ENCODE measurements at places on chromosomes 6 and 20.

DNA sequence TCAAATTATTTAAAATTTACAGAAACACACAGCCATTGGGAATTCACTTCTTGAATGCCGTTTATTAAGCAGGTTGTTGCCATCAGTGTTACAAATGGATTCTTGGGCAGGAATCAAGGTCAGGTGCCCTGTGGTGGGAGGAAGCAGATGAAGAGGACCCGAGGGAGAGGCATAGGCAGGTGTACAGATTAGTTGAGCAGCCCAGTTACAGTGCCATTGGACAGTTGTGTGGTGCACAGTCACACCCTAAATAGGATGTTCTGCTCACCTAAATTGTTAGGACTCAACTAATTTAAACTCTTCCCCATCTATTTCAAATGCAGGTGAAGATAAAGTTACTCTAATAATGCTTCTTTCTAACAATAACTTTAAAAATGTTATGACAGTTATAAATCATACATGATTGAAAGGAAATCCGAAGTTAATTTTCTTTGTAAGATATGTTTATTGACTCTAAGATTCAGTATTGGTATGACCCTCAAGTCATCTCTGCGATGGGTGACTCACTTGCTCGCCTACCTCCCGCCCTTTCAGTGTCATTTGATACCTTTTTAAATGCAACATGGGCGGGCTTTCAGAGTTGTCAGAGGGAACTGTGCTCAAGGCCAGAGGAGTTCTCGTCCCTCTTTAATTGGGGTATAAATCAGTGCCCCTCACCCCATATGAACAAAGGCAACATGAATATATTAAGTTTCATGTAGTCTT is 35.1 kb downstream of the DSE start:
- DNase-seq = peak; percentile 77

- DNase-seq = peak; percentile 73
Measured at GRCh38 chr6:157669747-157670216, 153.3 kb upstream of the SNX9 start.

GRCh38 chr20:44959638-44960102 is 527 bp downstream of the TOMM34 start:
- peak; percentile 55 for DNase-seq

- no peak for DNase-seq
Measured at GRCh38 chr6:145453376-145453775, 281.9 kb downstream of the EPM2A start.

DNA sequence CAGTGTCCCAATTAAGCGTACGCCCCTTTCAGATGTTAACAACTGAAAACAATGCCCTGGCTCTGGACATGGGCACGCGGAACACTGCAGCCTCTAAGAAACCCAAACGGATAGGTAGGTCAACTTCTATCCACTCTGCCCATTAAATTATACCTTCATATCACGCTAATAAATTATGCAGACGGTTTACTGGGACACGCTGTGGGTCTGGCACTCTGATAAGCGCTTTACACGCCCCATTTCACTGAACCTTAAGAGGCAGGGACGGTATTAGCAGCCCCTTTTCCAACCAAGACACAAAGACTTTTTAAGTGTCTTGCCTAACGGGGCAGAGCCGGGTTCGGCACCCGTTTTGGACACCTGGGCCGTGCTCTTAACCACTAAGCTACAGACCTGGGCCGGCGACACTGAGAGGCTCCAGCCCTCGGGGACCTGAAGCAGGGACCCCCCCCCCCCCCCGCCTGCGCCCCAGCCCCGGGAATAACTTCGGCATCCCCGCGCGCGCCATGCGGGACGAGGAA is 744 bp downstream of the STAU1 start:
- no peak for DNase-seq

GRCh38 chr6:168871642-168872315 is 381.9 kb downstream of the THBS2 start:
- no peak for DNase-seq

DNA sequence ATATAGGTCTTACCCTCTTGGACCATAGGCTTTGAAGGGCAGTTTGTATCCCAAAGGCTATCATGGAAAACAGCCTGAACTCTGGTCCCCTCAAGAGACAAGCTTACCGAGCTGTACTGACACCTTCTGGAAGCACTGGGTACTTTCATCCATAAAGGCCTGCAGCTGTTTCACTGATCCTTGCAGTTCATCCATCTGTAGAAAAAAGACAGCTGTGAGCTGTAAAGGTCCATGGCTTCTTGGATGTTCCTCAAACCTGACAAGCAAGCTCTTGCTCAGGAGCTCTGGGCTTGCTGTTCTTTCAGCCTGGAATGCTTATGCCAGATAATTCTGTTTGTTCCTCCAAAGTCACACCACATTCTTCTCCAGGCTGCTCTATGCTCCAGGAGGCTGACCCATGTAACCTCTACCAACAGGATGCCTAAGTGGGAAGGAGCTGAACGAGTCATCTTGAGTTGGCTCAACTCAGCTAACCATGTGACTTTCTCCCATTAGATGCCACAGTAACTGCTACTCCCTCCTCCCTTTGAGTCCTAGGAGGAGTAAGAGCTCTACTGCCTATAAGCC is 8.8 kb upstream of the NDRG3 start:
- peak; percentile 74 for DNase-seq

DNA sequence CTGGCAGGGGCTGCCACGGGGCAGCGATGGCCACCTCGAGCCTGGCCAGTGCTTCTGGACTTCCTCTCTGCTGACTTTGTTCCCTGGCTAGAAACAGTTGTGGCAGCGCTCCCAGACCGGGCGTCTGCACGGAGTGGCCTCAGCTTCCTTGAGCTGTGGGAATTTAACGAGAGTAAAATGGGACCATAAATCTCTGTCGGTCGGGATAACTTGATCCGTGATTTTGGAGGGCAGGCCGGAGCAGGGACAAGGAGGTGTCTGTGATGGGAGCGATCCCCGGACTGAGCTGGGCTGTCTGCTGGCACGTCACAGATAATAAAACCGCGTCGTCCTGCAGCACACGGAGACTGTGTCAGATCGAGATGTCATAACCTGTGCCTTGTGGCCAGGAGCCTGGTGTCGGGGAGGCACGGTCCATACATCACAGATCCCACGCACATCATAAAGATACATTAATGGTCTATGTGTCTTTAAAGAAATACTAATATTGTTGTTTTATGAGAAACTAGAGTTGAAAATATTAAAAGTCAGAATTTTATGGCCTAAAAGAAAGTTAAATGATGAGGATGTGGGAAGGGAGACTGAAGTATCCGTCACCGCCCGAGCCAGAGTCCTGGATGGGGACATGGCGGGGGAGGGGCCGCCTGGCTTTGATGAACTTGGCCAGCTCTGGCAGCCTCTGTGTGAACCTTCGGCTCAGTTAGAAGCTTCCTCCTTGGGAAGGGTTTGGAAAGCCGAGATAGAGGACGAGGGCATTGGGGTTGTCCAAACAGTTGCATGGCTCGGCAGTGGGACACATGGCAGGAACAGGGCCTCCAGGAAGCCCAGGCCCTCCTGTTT is 6.5 kb upstream of the RBBP8NL start:
- no peak for DNase-seq

GRCh38 chr20:51236421-51236820 is 213.5 kb upstream of the KCNG1 start:
- DNase-seq = peak; percentile 37

DNA sequence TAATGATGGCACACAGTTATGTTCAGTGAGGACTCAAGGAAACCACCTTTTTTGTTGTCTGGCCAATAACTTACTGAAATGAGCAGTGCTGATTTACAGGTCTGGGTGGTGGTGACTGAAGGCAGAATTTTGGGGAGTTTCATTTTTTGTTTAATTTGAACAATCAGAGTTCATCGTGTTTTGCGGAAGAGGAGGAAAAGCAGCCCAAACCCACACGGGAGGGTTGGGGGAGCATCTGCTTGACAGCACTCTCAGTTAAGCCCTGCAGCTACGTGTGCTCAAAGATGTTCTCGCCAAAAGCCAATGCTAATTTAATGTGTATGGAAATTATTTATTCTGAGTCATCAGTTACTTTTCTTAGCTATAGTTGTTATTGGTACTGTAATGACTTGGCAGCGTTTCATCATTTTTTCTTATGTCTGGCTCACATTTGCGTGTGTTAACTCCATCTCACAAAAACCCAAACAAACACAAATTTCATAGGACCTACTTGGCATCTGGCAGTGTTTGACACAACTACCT is 89.2 kb downstream of the UST start:
- DNase-seq = peak; percentile 75

DNA sequence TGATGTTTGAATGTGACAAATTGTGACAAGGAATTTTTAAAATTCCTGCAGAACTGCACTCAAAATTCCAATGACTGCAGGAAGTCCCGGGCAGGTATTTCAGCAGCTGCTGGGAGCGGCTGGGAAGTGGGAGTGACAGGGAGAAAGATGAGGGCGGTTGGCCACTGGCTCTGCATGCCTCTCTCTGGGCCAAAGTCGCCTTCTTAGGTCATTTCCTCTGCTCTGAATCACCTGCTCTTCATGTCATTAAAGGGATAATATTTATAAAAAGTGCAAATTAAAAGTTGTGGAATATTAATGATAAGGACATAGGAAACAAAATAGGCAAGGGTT is 43.9 kb downstream of the RAMACL start:
- no peak for DNase-seq

- DNase-seq = peak; percentile 83
Measured at GRCh38 chr6:81981812-81982211, 229.3 kb upstream of the TENT5A start.

GRCh38 chr20:50237349-50237748 is 46.7 kb downstream of the CEBPB start:
- DNase-seq = no peak

- no peak for DNase-seq
Measured at GRCh38 chr20:10111139-10111958, 76.6 kb downstream of the ANKEF1 start.

DNA sequence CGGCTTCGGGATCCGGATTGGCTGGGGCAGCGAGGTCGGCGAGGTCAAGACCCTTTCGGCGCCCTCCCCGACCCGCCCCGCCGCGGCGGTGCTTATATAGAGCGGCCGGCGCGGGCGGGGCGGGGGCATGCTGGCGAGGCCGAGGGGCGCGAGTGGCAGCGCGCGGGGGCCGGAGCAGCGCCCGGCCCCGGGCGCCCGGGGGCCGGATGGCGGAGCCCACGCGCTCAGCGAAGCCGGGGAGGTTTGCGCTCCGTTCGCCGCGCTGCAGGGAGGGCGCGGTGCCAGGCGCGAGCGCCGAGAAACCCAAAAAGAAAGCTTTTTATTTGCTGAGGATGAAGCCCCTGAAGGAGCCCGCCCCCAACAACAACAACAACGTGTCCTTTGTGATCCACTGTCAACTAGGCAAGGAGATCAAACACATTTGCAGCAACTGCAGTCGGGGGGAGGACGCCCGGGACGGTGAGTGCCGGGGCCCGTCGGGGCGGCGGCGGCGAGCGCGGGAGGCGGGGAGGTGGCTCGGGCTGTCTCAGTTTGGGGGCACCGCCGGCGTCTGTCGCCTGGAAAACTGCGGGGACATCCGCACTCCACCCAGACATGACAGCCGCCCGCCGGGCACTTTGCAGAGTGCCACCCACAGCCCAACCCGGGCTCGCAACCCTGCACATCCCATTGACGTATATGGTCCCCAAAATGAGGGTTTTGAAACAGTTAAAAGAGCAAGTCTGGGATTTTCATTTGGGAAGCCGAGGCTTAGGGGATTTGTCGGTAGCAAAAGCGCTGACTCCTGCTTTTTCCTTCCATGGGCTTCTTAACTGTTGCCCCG is 297.3 kb downstream of the PHACTR1 start:
- DNase-seq = peak; percentile 5

GRCh38 chr6:82954937-82955577 is 110.6 kb downstream of the UBE3D start:
- DNase-seq = peak; percentile 79

DNA sequence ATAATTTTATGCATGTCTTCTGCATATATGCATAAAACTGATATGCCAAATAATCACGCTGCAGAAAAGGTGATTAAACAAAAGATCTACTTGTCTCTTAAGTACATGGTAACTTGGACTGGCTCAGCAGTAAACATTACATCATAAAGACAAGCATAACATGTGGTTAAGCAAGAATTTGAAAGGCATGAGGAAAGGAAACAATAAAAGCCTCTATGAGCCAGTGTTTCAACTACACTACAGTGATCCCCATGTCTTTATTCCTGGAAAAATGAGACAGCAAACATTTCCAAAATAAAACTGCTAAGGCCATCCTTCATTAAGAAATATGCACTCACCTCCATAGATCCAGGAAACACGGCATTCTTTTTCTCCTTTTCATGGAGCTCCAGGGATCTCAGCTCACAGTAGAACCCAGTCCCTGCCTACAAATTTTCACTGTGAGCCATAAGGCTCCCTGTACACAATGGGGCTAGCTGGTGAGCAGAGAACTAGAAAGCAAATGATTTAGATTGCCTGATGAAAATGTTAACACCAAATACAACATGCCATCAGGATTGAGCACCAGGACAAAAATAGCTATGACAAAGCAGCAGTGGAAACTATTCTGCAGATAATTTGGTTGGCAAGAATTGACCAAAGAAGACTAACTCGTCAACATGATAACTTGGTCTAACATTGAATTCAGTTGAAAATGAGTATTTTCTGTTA is 156.1 kb downstream of the COL21A1 start:
- DNase-seq = peak; percentile 94

GRCh38 chr6:46734867-46735719 is at the start of gene PLA2G7:
Gene PLA2G7 (minus strand): TSS chr6:46735375. CDS start chr6:46722891, 12,484 bp downstream.
- peak; percentile 11 for DNase-seq

DNA sequence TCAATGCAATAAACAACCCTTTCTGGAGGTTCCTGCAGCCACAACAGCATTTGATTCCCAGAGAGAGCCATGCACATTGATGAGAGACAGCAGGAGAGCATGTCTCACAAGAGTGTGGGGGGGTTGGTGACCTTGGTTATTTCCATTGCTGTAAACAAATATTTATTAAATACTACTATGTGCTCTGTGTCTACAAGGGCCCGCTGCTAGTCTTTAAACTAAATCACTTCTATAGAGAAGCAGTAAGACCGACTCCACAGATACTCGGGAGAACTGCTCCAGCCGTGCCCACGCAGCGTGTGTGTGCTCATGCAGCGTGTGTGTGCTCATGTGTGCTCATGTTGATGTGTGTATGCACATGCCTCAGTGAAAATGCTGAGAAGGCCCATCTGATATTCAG is 82.7 kb upstream of the TRAF3IP2 start:
- DNase-seq = no peak

- DNase-seq = no peak
Measured at GRCh38 chr6:55379895-55380294, 52.6 kb downstream of the GFRAL start.

- no peak for DNase-seq
Measured at GRCh38 chr20:18645851-18646250, 58.0 kb downstream of the DTD1 start.

- DNase-seq = no peak
Measured at GRCh38 chr6:47202644-47203205, 107.0 kb downstream of the TNFRSF21 start.

DNA sequence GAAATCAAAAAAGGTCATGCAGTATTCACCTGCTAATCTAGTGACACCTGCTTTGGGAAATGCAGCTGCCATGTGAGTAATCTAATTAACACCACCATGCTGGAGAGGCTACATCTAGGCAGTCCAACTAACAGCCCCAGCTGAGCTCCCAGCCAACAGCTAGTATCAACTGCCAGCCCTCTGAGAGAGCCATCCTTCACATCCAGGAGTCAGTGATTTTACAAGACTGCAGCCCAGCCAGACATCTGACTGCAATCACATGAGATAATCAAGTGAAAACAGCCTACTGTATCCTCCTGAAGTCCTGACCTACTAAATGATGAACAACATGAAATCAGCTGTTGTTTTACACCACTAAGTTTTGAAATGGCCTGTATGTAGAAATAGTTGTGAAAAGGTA is 298.4 kb downstream of the TRDN start:
- no peak for DNase-seq

GRCh38 chr6:136015531-136015930 is 164.0 kb downstream of the PDE7B start:
- DNase-seq = no peak

GRCh38 chr6:148452876-148453275 is 110.2 kb downstream of the SASH1 start:
- no peak for DNase-seq
